Activated CD8-positive, alpha-beta memory T cell treated with anti-CD3 and anti-CD28 coated beads for 48 hours (primary cell): ENCODE measurements at places on chromosomes 16 and 17.

DNA sequence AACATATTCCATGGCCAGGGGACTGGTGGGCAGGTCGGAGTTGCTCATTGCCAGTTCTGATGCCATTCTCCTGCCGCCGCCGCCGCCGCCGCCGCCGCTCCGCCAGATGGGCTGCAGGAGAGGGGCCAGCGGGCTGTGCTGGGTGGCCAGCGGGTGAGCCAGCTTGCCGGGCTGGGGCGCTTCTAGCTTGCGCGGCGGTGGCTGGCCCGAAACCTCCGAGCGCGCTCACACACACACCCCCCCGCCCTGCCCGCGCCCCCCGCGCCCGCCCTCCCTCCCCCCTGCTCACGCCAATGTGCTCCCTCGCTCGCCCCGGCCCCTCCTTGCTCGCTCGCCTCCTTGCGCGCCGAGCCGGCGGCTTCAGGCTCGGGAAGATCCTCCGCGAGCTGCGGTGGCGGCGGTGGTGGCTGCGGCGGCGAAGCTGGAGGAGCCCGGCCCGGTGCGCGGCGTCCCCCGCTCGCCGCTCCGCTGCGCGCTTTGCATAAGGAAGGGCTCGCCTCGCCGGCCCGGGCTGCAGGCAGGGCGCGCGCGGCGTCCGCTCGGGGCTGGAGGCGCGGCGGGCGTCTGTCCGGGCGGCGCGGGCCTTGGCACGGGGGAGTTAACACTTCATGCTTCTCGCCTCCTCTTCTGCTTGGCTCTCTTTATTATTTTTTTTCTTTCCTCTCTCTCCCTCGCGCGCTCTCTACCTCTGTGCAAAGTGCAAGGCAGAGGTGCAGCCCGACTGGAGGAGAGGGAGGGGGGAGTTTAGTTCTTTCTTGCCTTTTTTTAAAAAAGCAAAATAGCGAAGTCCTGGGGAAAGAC is 500 bp downstream of the MAF start:
- DNase-seq = no peak

GRCh38 chr16:56625943-56626654 is 518 bp downstream of the MT1E start:
- DNase-seq = no peak

DNA sequence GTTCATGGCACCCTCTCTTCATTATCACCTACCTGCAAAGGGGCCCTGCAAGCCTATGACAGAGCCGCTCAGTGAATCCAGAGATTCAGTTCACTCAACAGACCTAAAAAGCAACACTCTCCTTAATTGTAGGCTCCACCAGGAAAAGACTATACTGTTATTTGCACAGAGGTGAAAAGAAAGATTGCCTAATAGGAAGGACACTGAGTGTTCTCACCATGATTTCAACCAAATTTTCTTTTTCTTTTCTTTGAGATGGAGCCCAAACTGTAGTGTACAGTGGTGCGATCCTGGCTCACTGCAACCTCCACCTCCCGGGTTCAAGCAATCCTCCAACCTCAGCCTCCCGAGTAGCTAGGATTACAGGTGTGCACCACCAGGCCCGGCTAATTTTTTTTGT is 104.5 kb downstream of the PARN start:
- no peak for DNase-seq

DNA sequence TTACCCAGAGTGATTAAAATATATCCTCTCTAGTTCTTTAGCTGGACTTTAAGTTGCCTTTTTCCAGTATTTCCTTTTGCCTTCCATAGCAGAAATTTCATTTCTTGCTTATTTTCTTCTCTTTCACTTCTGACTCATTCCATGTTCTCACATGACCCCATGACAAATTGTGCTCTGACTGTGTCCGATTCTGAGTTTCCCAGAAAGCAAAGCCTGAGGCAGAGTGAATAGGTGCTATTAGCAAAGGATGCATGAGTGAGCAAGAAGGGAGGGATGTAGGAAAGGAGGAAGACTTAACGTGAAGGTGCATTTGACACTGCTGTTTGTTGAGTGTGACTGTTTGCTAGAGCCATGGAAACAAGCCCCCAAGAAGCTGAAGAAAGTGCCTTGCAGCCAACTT is 82.6 kb upstream of the CNTNAP4 start:
- no peak for DNase-seq

- DNase-seq = no peak
These were observed 10.2 kb upstream of the MPP2 start for GRCh38 chr17:43917348-43918025.

DNA sequence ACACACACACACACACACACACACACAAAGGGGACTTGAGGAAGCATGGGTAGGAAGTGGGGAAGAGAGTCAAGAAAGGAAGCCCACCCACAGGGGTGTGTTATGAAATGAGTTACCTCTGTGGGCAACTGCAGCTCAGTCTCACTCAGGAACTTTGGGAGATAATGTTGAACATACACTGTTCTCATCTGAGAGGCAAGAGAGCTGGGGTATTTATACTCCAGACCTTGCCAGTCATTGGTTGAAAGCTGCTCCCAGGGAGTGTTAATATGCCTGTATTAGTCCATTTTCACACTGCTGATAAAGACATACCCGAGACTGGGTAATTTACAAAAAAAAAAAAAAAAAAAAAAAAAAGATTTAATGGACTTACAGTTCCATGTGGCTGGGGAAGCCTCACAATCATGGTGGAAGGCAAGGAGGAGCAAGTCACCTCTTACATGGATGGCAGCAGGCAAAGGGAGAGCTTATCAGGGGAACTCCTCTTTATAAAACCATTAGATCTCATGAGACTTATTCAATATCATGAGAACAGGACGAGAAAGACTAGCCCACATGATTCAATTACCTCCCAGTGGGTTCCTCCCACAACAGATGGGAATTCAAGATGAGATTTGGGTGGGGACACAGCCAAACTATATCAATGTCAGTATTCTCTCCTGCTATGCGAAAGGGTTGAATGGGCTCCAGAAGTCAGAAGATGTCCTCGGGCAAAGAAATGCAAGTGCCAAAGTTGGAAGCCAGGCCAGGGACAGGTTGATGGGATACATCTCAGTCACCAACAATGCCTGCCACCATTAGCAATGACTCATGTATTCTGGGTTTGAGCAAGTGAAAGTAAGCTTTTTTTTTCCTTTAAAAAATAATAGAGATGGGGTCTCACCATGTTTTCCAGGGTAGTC is 270.5 kb downstream of the MRTFB start:
- no peak for DNase-seq

- no peak for DNase-seq
These were observed 14.0 kb downstream of the SOX9 start for GRCh38 chr17:72134608-72135394.

DNA sequence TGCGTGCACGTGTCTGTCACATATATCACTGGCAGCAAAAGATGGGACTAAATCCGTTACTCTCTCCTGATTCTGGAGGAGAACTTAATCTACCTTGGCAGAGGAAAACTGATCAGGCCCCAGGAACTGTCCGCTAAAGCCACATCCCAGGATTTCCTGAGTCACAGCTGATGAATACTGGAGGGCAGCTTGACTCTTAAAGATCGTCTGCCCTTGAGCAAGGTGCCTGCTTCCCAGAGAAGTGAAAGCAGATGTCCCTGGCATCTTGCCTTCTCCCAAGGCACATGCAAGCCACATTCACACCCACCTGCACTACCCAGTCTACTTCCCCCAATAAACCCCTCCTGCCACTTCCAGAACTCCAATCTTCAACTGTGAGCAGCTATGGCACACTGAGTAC is 99.8 kb downstream of the CPPED1 start:
- DNase-seq = no peak

GRCh38 chr17:47325176-47325575 is 1.4 kb downstream of the EFCAB13 start:
- DNase-seq = no peak

DNA sequence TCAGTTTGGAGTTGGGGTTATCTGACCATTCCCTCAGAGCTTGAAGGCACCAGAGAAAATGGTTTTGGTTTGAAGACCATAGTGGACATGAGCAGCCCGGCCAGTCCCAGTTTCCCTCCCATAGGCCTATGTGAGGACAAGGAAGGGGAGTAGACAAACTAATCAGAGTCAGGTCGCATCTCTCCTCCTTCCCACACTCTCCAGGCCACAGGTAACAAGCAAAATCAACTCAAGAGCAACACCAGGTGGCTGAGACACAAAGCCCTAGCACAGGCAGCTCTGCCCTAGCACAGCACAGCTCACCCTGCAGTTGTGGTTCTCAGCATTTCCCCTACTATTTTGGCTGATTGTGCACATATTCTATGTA is 7.2 kb downstream of the SUPT4H1 start:
- DNase-seq = no peak

- DNase-seq = no peak
These were observed 3.9 kb downstream of the PAQR4 start for GRCh38 chr16:2973093-2973492.

GRCh38 chr16:2692948-2693651 is 10.8 kb downstream of the KCTD5 start:
- no peak for DNase-seq

DNA sequence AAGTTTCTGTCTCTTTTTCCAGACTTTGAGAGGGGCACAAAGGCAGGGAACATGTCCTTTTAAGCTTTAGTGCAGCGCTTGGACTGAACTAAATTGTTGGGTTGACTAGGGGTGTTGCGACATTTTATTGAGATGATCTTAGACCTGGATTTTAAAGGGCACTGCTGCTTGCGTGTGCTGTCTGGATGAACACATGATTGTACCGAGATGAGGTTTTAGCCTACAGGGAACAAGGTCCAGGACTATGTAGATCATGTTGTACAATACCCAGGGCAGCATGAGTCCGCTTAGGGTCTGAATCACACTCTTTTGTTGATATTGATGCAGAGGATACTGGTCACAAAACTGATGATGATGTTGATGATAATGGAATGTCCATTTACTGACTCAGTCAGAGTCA is 5.2 kb upstream of the RGS9 start:
- no peak for DNase-seq

GRCh38 chr17:67992548-67993152 is 3.6 kb downstream of the C17orf58 start:
- no peak for DNase-seq

GRCh38 chr17:31843070-31843745 is 15.8 kb downstream of the COPRS start:
- DNase-seq = no peak

- no peak for DNase-seq
These were observed 56.4 kb downstream of the TBC1D16 start for GRCh38 chr17:79979221-79979741.

DNA sequence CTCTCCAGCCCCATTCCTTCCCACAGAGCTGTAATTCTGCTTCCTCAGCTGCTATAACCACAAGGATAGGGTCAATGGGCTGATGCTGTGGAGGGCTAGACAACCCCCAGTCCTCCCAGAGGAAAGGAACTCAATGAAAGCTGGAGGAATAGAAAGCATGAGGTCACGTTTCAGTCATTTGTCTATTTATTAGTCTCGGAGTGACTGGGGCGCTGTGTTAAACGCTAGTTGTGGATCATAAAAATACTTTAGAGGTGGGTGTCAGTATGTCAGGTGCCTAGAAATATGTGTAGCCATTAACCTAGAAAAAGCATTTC is 787 bp upstream of the CCL3L1 start:
- no peak for DNase-seq

DNA sequence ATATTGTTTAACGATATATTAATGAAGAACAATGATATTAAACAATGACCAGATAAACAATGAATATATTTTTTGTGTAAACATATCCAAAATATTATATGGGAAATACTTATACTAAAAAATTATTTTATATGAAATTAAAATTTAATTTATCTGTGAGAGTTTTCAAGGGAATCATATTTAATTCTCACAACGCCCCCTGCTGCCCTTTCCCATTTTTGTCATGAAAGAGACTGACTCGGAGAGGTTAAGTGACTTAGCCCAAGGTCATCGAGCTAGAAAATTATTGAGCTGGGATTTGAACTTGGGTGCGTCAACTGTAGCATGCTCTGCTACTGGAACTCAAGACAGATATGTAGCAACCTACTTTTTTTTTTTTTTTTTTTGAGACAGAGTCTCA is 7.2 kb upstream of the MYCBPAP start:
- DNase-seq = no peak

DNA sequence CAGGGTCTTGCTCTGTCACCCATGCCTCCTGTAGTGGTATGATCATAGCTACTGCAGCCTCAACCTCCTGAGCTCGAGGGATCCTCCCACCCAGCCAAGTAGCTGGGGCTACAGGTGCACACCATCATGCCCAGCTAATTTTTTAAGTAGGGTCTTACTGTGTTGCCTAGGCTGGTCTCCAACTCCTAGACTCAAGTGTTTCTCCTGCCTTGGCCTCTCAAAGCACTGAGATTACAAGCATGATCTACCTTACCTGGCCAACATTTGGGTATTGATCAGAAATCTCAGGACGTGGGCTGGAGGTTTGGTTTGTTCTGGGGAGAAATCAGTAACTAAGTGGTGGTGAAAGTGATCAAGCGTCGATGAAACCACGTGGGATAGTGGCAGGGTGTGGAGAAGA is 4.1 kb downstream of the CHD9 start:
- DNase-seq = no peak

DNA sequence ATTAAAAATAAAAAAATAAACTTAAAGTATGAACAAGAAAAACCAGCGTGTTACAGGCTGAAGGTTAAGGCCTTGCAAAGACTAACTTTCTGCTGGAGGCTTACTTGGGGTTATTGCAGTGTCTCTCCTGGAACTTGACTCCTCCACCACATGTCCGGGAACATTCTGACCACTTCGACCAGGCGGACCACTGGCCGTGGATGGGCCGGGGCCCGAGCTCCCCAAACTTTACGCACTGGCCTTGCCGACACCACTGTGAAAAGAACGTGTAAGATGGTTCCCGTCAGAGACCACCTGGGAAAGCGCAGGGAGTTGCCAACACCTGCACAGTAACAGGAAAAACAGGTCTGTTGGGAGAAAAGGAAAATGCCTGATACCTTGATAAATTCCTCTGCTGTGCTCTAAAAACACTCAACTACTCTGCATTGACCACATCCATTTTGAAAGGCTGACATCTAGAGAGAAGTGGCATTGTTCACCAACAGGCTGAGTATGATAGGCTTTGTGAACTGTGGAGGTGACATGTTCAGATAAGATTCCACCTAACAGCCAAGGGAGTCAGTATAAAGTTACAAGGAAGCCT is 99.1 kb downstream of the ADAMTS18 start:
- no peak for DNase-seq

DNA sequence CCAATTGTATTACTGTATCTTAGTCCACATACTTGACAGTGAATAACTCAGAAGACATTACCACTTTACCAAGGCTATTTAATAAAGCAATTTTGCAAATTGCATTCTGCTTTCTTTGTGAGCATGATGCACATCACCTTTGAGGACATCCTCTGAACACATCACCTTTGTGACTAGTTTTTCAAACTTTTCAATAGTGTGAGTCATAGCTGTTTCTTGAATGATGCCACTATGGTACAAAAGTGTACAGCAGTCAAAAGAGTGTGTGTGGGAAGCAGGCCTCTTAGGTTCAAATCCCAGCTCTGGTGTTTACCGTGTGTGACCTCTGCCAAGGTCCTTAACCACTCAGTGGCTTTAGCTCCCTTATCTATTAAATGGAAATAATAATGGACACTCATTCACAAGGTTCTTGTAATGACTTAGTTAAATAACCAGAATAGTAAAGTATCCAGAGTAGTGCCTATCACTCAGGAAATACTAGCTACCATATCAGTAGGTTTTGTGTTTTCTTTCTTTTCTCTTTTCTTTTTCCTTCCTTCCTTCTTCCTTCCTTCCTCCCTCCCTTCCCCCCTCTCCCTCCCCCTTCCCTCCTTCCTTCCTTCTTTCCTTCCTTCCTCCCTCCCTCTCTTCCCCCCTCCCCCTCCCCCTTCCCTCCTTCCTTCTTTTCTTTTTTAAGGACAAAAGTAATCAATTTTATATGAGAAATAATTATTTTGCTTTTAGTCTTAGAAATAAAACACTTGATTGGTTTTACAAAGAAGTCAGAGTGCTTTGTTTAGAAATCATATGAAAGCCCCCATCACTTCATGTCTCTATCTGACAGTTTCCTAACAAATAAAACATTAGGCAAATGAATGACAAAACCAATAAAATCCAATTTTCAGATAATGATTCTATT is 178.9 kb downstream of the MYO1D start:
- no peak for DNase-seq
